Cardiac fibroblast (primary cell): ENCODE measurements at places on chromosomes 5 and 9.

DNA sequence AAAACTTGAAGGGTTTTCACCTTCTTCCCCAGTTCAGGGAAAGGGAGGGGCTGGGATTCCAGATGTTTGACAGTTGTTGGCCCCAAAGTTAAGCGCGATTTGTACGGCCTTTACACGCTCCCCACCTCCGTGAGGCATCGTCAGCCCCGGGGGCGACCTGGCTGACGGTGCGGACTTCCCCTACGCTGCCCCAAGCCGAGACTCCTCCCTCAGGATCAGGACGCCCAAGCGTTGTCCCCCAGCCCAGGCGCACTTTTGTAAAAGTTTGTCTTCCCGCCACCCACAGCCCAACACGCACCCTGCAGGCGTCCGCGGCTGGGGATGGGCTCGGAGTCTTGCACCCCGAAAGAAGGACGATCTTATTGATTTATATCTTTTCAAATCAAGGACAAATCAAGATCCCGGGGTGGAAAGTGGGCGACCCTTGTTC lies 713 bp downstream of the MOB3B start:
- DNase-seq, result peak; percentile 17

DNA sequence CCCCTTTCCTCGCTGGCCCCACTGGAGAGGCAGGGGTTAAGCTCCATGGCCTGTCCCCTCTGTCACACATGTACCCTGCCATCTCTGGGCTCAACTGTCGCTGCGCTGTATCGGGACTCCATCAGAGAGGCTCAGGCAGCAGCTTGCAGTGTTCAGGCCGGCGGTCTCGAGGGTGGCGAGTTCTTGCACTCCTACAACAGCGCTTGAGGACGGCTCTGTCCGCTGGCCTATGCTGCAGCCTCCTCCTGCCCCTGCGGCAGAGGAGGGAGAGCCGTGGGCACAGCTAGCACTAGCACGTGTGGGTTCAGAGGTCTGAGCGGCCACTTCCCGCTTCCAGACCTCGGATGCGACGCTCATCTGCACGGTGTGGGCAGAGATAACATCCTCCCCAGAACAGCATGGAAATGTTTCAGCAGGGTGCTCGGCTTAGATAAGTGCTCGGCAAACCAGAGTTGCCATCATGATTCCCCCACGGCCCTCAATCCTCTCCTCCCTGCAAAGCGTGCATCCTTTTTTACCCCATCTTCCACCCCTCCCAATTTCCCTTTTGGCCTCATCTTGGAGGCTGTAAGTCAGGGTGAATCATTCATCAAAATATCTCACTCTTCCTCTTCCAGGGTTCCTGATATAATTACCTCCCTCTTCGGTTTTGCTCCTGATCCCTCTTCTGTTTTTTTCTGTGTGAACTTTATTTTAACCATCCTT lies 41.9 kb upstream of the FUBP3 start:
- peak; percentile 36 for DNase-seq

- DNase-seq, result no peak
Measured at GRCh38 chr9:127580366-127580765, 31.7 kb upstream of the STXBP1 start.

DNA sequence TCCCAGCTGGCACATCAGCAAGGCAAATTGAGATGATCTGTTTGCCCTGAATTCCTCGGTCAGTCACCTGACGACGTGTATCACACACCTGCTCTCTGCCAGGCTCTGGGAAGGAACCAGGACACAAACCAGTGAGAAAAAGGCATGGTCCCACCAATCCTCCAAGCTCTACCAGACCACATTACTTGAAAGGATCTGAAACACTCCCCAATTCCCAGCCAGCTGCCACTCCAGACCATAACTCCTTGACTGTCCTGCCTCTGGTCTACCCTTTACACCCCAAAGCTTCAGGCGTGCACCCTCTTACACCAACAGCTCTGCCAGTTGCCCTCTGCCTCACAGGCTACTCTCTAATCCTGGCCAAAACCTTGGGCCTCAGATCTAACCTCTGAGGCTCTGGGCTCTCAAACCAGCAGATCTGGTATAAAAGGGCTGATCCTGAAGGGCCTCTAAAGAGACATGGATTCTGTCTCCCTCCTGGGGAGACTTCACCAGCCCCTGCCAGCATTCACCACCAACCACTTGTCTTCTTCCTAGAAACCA lies 6.8 kb downstream of the MGAT1 start:
- no peak for DNase-seq

DNA sequence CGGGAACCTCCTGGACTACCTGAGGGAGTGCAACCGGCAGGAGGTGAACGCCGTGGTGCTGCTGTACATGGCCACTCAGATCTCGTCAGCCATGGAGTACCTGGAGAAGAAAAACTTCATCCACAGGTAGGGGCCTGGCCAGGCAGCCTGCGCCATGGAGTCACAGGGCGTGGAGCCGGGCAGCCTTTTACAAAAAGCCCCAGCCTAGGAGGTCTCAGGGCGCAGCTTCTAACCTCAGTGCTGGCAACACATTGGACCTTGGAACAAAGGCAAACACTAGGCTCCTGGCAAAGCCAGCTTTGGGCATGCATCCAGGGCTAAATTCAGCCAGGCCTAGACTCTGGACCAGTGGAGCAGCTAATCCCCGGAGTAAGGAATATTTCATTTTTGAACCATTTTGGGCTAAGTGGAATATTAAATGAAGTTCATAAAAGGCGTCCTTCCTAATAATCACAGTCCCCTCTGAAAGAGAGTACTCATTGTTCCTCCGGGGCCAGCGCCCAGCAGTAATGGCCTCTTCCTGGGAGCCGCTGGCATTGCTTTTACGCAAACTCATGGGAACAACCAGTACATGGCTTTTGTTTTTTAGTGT lies 23.6 kb downstream of the QRFP start:
- DNase-seq, result no peak

- peak; percentile 40 for DNase-seq
Measured at GRCh38 chr9:32550150-32550561, 2.0 kb upstream of the SMIM27 start.

DNA sequence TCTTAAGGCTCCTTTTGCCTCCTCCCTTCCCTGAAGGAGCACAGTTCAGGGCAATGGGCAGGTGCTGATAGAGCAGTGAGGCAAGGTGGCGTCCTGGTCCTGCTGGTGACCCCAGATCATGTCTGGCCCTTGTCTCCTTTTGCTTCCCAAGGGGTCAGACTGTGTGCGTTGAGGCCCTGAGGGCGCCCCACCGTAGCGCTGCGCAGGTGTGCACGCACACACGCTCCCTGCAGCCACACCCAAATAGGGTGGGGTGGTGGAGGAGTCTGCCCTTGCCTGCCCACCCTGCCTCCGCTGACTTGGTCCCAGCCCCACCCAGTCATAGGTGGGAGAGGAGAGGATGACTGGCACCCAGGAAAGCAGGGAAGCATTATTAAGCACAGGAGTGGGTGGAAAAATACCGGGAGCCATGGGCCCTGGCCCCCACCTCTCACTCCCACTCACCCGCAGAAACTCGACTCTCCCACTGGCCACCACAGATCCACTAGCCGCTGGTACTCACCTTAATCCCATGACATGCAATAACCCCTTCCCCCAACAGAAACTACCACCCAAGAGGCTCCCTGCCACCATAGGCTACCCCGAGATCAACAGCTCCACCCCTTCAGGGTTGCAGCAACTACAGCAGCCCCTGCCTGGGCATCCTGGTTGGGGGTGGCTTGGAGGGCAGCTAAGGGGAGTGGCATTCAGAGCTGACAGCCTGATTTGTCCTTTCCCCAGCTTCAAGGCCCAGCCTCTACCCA lies 16.7 kb downstream of the PDLIM4 start:
- DNase-seq, result no peak

GRCh38 chr9:17739736-17740135 lies 160.9 kb downstream of the SH3GL2 start:
- DNase-seq, result no peak

- DNase-seq, result peak; percentile 38
Measured at GRCh38 chr5:7897014-7897600, 28.2 kb downstream of the MTRR start.

DNA sequence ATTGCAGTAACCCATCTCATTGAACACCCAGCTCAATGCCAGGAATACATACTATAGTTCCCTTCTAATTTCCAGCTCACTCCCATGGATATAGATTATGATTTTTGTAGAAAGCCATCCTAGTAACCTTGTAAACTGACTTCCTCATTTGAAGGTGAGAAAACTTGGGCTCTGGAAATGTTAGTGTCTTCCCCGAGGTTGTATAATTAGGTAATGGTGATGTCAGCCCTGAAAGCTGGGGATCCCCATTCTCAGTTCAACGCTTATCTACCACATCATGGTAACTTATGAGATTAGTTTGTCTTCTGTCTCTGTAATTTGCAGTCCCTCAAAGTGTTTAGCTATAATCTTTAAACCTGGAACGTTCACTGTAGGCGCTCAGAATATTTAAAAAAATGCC lies 34.6 kb upstream of the PTCH1 start:
- no peak for DNase-seq

GRCh38 chr9:89448381-89448780 lies 49.5 kb downstream of the SEMA4D start:
- no peak for DNase-seq

DNA sequence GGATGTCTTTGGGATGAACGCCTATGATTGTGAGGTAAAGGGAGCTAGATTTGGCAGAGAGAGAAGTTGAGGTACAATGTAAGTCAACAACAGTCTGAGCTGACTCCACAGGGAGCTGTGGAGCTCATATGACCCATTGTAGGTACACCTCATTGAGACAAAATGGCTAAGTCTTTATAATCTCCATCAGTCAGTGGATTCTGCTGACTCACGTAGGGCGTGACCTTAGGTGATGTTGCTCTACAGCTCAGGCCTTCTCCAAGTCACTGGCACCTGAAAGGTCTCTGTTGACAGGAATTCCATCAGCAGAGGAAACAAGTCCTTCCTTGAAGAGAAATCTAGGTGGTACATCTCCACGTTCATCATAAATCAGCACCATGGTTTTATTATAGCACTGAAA lies 118.2 kb upstream of the PRR16 start:
- DNase-seq, result no peak

DNA sequence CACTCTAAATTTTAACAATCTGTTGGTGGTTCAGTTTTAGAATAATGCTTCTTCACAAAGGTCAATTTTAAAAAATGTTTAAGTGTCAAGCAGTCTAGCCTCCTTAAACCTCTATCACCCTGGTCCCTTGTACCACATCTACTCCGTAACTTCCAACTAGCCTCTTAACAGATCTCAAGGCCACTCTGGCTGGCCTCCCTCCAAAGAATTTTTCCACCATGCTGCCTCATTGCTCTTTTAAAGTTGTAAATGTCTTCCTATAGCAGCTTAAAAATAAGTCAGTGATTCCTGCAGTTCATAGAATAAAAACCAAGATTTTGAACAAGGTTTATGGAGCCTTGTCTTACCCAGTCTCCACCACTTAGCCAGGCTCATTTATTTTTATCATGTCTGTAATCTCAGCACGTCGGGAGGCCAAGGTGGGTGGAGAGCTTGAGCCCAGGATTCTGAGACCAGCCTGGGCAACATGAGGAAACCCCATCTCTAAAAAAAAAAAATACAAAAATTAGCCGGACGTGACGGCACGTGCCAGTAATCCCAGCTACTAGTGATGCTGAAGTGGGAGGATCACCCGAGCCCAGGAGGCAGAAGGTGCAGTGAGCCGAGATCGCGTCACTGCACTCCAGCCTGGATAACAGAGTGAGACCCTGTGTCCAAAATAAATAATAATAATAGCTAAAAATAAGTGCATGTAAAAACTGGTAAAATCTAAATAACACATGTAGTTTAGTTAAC lies 924.9 kb upstream of the DMAC1 start:
- no peak for DNase-seq

DNA sequence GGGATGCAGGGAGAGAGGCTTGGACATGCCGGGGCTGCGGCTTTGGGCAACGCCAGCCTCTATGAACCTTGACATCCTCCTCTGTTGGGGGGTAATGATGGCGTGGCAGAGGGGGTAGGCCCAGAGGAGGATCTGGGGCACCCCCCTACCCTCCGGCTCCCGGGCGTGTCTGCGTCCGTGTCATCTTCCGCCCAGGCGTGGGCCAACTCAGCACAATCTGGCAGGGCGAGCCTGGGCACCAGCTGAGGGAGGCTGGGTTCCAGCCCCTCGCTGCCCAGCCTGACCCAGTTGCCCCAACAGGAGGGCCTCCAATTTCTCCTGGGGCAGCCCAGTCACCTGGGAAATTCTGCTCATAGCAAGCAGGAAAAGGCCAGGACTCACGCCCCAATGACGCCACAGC lies 62.9 kb upstream of the IL17B start:
- no peak for DNase-seq

GRCh38 chr9:89606624-89607311 lies 2.0 kb downstream of the GADD45G start:
- DNase-seq, result peak; percentile 35

GRCh38 chr9:90641884-90642487 lies 638 bp downstream of the DIRAS2 start:
- DNase-seq, result no peak

DNA sequence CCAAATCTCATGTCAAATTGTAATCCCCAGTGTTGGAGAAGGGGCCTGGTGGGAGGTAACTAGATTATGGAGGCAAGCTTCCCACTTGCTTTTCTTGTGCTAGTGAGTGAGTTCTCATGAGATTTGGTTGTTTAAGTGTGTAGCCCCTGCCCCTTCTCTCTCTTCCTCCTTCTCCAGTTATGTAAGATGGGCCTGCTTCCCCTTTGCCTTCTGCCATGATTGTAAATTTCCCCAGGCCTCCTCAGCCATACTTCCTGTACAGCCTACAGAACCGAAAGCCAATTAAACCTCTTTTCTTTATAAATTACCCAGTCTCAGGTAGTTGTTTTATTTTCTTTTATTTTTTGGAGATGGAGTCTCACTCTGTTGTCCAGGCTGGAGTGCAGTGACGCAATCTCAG lies 18.2 kb upstream of the TXNDC8 start:
- DNase-seq, result no peak

DNA sequence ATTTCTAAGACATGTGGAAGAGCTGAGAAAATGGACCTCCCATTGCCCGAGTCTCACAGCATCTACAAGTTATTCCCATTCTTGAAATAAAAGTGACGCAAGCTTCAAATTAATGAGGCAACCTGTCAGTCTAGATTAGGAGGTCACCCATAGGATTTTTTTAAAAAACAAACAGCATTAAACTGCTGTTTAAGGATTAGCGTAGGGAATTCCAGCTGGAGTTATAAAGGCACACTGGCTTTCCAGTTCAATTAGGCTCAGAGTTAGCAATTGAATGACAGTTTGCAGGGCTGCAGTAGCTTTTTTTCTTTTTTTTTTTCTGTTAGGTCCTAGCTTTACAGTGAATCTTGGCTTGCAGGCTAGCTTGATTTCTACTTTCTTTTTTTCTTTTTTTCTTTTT lies 16.2 kb downstream of the PRKACG start:
- no peak for DNase-seq

- no peak for DNase-seq
Measured at GRCh38 chr5:139475865-139476617, 5.2 kb downstream of the SMIM33 start.

DNA sequence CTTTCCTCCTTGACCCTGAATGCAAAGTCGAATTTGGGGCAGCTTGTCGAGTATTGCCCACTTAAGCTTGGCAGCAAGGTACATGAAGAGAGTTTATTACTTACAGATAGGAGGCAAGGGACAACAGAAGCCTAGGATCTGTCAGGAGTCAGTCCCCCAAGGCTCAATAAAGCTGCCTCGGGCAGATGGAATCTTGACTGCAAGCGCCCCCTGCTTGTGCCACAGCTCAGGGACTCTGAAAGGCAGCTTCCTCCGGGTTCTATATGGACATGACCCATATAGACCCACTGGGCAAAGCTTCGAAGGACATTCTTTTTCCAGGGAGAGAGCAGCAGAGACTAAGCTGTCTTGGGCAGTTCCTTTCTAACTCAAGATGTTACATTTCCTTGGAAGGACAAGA lies 971.5 kb downstream of the EFNA5 start:
- DNase-seq, result no peak

GRCh38 chr5:54704825-54705224 lies 187.3 kb downstream of the SNX18 start:
- DNase-seq, result no peak

GRCh38 chr9:27379311-27380251 lies 82.6 kb upstream of the EQTN start:
- DNase-seq, result no peak
